ENCODE measurements at places on chromosomes 6 and 20.

DNA sequence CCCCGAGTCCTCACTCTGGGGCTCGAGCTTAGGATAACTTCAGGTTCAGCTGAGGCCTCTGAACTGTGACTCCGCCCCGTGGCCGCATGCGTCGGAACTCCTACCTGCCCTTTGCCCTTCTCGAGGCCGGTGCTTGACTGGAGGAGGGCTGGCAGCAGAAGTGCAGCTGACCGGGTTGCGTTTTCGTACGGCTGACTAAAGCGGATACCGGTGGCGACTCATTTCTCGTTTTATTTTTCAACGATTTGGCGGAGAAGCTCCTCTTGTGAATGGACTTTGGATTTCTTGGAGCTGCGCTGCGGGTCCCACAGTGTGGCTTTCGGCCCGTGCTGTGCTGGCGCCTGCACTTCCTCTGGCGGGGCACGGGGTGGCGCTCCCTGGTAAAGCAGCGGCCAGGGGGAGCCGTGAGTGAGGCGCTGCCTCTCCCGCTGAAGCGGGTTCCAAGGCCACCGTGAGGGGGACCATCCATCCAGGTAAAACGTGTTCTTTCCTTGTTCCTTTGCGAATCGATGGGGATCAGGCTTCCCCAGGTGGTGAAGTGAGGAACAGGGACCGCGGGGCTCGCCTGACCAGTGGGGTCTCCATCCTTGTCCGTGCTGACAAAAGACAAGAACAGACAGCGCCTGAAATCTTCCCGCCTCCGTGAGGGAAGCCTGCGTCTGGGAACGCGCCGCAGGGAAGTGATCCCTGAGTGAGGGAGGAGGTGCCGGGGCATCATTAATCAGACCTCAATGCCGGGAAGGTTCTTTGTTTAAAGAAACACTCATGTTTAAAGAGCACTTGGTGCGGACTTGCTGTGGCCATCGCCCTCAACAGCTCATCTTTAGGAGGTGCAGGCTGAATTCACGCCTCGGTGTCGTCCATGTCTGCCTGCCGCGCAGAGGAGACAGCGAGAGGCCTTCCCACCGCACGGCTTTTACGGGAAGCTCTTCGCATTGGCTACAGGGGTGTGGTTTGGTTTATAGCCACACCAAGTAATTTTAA lies 38.8 kb downstream of the ERMARD start:
- DNase-seq: peak; percentile 80

DNA sequence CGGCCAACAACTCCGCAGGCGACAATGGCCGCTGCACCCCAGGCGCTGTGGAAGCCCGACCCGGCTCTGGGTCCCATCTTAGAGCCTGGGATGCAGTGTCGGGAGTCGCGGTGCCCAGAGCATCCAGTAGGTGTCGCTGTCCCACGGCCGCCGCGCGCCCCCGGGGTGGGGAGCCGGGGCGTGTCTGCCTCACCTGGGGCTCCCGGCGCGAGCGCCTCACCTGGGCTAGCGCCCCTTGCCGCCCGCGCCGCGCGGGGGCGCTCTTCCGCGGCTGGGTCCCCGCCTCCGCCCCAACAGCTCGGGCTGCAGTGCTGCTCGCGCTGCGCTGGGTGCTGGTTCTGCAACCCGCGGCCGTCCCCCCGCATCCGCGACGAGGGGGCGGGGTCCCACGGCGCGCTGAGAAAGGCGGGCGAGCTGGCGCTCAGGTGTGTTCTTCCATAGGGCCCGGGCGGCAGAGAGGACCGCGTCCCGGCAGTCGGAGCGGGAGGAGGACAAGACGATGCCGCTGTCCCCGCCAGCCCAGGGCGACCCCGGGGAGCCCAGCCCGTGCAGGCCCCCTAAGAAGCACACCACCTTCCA lies at the start of gene CRYBG1:
Gene CRYBG1, plus strand, starts transcription at position 308 of the 579 bp plus-strand sequence. Its CDS starts 192 bp downstream, at position 500.
- DNase-seq: no peak

DNA sequence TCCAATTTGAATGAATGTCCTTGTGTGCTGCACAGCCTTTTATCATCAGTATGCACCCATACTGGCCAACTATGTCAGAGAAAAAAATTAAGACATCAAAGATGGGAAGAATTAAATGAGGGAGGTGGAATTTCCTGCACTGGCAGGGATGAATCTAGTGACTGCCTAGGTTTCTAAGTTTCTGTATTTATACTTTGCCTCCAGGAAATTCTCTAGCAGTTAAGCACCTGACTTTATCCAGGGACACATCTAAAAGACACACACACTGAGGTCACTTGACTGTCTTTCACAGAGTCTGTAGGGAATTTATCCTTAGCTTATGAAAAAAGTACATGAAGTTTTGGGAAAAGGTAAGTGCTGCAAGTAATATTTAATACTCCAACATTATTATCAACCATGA lies 636.5 kb upstream of the PTCHD4 start:
- DNase-seq: no peak

DNA sequence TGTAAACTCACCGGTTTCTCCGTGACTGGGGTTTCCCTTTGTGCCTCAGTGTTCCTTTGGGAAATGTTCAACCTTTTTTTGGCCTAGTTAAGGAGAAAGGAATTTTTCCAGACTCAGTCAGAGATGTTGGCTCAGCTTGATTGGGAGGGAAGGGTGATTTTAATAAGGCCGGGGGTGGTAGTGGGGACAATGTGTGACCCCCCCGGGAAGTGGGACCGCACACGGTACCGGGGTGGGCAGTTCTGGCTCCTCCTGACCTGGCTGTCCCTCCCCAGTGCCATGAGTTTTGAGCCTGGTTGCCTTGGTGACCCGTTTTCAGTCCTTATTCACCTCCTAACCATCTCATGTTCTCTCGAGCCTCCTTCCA lies 132.7 kb downstream of the SNX5 start:
- no peak for DNase-seq

DNA sequence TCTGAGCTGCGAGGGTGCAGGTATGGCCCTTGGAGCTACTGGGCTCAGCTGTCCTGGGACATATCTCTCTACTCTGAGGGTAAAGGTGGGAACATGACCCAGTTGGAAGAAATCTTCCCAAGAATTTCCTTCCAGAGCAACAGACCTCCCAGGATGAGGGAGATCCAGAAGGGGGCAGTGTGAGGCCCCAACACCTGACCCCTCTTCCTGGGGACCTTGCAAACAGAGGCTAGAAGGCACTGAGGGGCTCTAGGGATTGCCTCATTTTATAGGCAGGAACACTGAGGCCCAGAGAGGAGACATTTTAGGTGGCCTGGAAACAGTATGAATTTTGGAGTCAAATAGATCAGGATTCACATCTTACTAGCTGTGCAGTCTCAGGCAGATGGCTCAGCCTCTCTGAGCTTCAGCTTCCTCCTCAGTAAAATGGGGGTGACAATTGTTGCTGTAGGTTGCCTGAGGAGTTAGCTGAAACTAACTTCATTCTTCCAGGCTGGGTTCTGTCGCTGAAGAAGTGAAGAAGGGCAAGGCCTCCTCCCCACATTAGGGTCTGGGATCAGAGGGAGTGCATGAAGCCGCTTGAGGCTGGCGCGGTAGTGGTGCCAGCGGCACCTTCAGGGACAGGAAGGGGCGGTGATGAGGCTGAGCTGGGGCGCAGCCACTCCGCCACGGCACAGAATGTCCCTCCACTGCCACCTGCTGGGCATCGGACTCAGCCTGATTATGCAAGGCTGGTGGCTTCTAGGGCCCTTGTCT lies 11.4 kb downstream of the KCNK17 start:
- peak; percentile 82 for DNase-seq

DNA sequence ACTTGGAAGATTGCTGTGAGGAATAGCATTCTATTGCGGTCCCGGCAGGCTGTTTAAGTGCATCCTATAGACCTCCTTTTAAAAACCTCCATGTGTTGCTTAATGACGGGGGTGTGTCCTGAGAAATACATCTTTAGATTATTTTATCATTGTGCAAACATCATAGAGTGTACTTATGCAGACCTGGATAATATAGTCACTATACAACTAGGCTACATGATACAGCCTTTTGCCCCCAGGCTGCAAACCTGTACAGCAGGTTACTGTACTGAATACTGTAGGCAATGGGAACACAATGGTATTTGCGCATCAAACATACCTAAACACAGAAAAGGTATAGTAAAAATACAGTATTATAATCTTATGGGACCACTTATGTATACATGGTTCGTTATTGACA lies 175.6 kb downstream of the RNF144B start:
- DNase-seq: no peak

GRCh38 chr6:90158936-90159335 lies 137.7 kb downstream of the BACH2 start:
- DNase-seq: no peak

DNA sequence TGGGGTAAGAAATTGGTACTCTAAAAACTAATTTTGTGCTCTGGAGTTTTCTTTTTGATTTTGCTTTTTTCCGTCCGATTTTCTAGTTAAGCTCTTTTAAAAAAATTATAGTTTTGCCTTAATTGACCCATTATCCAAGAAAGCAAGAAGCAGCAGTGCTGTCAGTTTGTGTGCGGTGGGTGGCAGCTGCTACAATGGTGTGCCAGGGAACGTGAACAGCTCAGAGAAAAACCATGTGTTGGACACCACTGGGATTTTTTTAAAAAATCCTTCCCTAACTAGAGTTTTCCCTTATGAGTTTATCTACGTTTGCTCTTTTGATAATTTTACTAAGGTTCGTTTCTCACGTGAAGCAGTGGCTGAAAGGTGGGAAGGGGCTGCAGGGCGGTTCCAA lies 8.0 kb downstream of the MAP3K5 start:
- no peak for DNase-seq

DNA sequence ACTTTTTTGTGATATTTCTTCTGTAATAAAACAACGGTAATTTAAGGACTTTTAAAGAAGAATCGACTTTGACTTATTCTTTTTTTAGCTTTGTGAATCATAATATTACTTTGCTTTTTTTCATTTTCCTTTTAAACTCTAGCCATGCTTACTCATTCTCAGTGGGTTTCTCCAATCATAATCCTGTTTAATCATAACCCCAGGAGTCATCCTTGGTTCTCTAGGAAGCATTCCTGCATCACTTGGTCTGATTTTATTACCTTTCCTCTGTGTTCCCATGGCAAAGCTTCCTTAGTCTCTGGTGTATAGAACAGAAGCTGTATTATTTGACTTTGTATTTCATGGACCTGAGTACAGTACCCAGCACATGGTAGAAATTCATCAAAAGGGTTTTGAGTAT lies 223.5 kb downstream of the CDKAL1 start:
- DNase-seq: no peak

DNA sequence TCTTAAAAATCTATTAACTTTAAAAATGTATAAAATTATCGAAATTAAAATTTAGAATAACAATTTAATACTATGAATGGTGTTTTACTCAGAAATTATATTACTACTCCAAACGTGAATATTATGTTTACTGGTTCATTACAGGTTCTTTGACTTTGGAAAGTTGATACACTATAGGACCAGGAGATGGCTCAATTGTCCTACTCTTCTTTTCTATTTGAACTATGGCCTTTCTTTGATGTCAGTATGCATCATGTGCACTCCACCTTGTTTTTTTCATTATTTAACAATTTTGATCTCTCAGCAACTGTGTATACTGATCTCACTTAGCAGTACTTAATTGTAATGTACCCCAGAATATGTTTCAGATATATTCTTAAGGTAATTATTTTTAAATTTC lies 391.5 kb upstream of the MANEA start:
- DNase-seq: no peak

DNA sequence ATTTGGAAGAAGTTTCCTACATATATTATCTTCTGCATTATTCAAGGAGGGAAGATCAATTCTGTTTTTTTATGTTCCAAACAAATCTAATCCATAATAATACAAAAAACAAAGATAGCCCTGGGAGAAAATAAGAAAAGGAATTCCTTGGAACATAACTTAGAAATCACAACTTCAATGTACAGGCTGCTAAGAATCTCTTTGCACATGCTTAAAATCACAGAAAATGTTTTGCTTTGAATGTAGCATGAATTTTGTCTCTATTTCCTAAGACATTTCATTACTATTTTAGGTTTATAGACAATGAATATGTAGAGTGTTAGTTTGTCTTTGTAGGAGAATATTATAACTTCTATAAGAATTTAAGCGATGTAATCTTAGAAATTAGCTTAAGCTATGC lies 700.1 kb downstream of the RNF144B start:
- no peak for DNase-seq

DNA sequence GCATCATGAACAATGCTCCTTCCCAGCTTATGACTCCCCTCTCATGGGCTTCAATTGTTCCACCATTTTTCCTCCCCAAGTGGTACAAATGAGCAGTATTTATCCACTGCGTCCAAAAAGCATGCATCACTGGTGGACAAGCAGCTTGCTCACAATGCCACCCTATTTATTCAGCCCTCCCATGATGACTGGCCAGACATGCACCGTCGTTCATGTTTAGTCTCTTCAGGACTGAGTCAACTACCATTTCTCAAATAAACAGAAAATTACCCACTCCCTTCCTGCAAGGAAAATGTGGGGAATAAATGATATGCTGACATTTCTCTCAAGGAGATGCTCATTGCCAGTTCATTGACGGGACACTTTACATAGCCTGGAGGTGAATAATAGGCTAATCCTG lies 300.4 kb downstream of the C6orf118 start:
- no peak for DNase-seq

- no peak for DNase-seq
These were observed 7.1 kb downstream of the RBM38 start for GRCh38 chr20:57398231-57398821.

- no peak for DNase-seq
These were observed 198.1 kb upstream of the UST start for GRCh38 chr6:148548749-148549140.

DNA sequence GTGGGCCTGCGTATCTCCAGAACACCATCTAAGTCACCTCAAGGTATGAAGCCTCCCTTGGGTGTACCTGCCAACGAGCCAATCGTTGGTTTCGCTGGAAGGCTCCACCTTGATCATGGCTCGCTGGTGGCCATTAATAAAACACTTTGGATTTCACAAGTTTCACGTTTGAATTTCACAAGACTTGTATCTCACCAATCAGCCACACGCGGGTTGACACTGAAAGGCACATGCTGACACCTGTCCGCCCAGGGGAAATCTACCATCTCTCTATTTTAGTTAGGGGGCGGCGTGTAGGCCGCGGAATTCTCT lies 586 bp upstream of the HMGA1 start:
- DNase-seq: peak; percentile 68

- no peak for DNase-seq
These were observed 131.4 kb downstream of the BTBD9 start for GRCh38 chr6:38508286-38508685.

- DNase-seq: no peak
These were observed 194.7 kb downstream of the NFATC2 start for GRCh38 chr20:51347831-51348230.

- no peak for DNase-seq
These were observed 123.6 kb upstream of the SRSF6 start for GRCh38 chr20:43334080-43334479.

Data from AML-193 (cell line).